H1 (cell line): ENCODE measurements at places on chromosomes 4 and X. TPM values are rescaled to one million over a fixed set of nuclear protein-coding genes. Genes with fewer than 3 reads are reported as not detected.

GRCh38 chr4:56409511-56410090, 22.3 kb upstream of the AASDH start:
- H3K27ac ChIP-seq: 0 out of 2 replicates have a peak overlapping the region, but pooled peaks have one; percentile 21
- H3K27me3 ChIP-seq: no peaks in the 10 kb centered on the region
- no peak overlapping the region for H3K4me3 ChIP-seq

Gene KLHL4
- total RNA-seq: 16.0 and 16.9 TPM in 2 replicates

GRCh38 chr4:3684546-3684945, 81.6 kb upstream of the ADRA2C start:
- H3K4me3 ChIP-seq: no peak overlapping the region
- no peaks in the 10 kb centered on the region; the same call in 1 of the 2 replicates for H3K4me1 ChIP-seq
- H3K36me3 ChIP-seq: no peaks in the 10 kb centered on the region
- H3K27me3 ChIP-seq: no peaks in the 10 kb centered on the region
- no peak for DNase-seq

Gene DCHS2
- total RNA-seq: 1.8 and 2.6 TPM in 2 replicates

GRCh38 chr4:179596621-179597020, 2154.4 kb upstream of the AGA start:
- H3K4me1 ChIP-seq: no peaks in the 10 kb centered on the region
- H3K27me3 ChIP-seq: no peaks in the 10 kb centered on the region
- H3K27ac ChIP-seq: no peak overlapping the region
- H3K4me3 ChIP-seq: no peak overlapping the region
- no peaks in the 10 kb centered on the region for H3K36me3 ChIP-seq

DNA sequence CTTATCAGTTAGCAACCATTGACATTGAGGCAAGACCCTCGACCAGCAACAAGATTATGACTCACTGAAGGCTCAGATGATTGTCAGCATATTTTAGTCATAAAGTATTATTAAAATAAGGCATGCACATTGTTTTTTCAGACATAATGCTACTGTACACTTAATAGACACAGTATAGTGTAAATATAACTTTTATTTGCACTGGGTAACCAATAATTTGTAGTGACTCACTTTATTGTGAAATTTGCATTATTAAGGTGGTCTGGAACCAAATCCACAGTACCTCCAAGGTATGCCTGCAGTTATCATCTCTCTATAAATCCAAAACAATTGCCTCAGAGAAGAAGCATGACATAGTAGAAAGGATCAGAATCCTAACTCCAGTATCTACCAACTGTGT, 330.1 kb upstream of the SMIM31 start:
- H3K27me3 ChIP-seq: no peaks in the 10 kb centered on the region
- H3K4me1 ChIP-seq: no peaks in the 10 kb centered on the region
- no peak overlapping the region for H3K27ac ChIP-seq
- DNase-seq: no peak

GRCh38 chr4:112655270-112655669, 18.3 kb downstream of the LARP7 start:
- peaks cover 7% of the 10 kb centered on the region; the same call in 1 of the 2 replicates for H3K4me1 ChIP-seq
- H3K27me3 ChIP-seq: no peaks in the 10 kb centered on the region
- no peak overlapping the region for H3K4me3 ChIP-seq
- H3K36me3 ChIP-seq: no peaks in the 10 kb centered on the region
- DNase-seq: no peak

Gene TNMD
- total RNA-seq: 2.1 TPM in 2 replicates

GRCh38 chrX:134753718-134754008, 95.4 kb upstream of the PLAC1 start:
- H3K27me3 ChIP-seq: no peaks in the 10 kb centered on the region
- no peak for DNase-seq
- no peaks in the 10 kb centered on the region for H3K36me3 ChIP-seq
- H3K4me3 ChIP-seq: no peak overlapping the region

Gene WDR13
- 19.4 and 19.7 TPM in 2 replicates for total RNA-seq

GRCh38 chr4:82890901-82891706, at the start of gene SEC31A:
Gene SEC31A, minus strand, starts transcription at chr4:82891153. Its CDS starts 9,217 bp downstream, at chr4:82881936.
- no peaks in the 10 kb centered on the region for H3K27me3 ChIP-seq
- peak within 1 kb of the TSS; percentile 89 for H3K27ac ChIP-seq
- peaks cover 24% of the 10 kb centered on the region for H3K36me3 ChIP-seq
- H3K4me1 ChIP-seq: no peaks in the 10 kb centered on the region
- peak within 1 kb of the TSS; percentile 93 for H3K4me3 ChIP-seq

DNA sequence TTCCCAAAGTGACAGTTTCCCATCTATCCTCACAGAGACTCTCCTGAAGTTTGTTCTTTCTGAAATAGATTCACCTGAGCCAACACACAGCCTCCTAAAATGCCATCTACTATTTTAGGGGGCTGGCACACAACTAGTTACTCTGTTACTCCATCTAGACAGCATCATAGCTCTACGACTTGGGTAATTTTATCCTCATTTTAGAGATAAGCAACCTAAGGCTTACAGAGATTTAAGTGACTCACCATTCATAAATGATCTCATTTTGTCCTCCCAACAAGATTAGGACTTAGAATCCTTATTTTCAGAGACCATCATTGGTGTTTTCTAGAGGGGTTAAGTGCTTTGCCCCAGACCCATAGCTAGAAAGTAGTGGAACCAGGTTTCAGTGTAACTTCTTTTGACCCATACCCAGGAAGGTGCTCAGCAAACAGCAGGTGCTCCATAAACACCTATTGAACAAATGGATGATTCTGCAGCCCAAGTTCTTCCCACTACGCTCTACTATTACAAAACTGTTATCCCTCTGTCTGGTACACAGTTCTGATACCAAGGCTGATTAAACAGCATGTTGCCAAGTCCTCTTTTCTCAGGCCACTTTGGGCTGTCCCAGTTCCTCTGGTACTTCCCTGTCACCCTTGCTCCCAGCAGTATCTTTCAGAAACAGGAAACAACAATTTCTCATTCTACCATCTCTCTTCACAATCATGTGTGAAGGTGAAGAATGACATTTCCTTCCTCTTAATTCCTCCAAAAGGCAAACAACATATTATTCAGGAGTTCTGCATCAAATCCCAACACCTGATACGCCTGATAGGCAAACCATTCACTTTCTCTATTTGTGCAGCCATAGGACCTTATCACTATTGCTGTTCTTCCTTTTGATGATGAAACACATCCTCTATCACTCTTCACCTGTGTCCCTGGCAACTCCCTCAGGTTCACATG, 304.7 kb upstream of the TAPT1 start:
- no peak for DNase-seq
- H3K4me1 ChIP-seq: no peaks in the 10 kb centered on the region
- no peak overlapping the region for H3K27ac ChIP-seq
- no peaks in the 10 kb centered on the region for H3K36me3 ChIP-seq
- no peaks in the 10 kb centered on the region for H3K27me3 ChIP-seq

Gene TMEM35A
- total RNA-seq: 5.5 and 5.7 TPM in 2 replicates

Gene ADH7
- total RNA-seq: not detected in 2 replicates

GRCh38 chrX:52576946-52577345, 60.1 kb upstream of the XAGE1B start:
- no peaks in the 10 kb centered on the region for H3K4me1 ChIP-seq
- H3K27ac ChIP-seq: no peak overlapping the region
- H3K27me3 ChIP-seq: no peaks in the 10 kb centered on the region
- DNase-seq: no peak
- H3K4me3 ChIP-seq: no peak overlapping the region
